NCI-H187 (cell line): ENCODE measurements at places on chromosomes 11 and 22.

DNA sequence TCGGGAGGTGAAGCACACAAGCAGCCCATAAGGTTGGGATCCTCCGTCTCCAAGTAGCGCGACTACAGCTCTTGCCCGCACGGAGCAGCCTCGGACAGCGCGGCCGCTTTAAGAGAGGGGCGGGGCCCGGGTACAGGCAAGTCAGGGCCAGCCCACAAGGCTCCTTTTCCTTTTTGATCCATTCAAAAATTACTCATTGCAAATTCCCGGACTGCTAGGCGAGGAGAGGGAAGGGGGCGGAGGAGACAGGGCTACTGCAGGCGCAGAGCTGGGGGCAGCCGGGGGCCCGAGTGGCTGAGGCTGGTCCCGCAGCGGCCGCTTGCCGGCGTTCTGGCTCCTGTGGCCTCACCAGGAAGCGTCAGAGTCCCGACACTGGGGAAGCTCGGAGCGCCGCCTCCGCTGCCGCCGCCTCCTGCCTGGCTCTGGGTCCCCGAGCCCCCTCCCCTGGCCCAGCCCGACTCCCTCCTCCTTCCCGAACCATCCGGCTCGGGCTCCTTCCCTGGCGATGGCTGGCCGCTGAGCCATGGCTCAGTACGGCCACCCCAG, at the start of gene UBASH3B:
TSS of gene UBASH3B (plus strand) at position 196 of the 546 bp plus-strand sequence. CDS start at position 524, 328 bp downstream.
- peak; percentile 43 for DNase-seq

GRCh38 chr11:10807493-10808234, 1.1 kb downstream of the EIF4G2 start:
- DNase-seq = peak; percentile 61

DNA sequence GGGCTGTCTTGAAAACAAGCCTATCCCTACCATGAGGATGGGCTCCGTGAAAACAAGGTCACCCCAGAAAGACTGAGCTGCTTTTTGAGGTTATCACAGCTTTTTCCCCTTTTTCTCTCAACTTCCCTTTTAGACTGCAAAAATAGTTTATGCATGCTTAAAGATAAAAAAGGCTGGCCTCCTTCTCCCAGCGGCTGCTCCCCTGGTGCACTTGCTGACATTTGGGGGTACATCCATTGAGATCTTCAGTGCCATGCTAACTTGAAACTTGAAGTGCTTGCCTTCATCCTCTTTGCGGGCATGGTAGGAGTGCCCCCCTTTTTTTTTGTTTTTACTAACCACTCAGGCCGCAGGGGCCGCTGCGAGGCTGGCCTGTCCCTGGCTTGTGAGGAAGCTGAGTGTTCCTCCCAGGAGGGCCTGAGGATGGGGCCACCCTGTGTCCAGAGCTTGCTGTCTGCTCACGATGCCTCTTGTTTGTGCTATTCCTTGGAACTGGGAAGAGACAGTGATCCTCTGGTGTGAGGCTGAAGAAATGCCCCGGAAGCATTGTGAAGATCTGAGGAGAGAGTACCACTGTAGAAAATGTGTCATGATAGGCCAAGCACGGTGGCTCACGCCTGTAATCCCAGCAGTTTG, 2.2 kb downstream of the TANGO2 start:
- DNase-seq = no peak

- DNase-seq = no peak
Observed at GRCh38 chr11:9642894-9643293, 21.0 kb upstream of the SWAP70 start.

DNA sequence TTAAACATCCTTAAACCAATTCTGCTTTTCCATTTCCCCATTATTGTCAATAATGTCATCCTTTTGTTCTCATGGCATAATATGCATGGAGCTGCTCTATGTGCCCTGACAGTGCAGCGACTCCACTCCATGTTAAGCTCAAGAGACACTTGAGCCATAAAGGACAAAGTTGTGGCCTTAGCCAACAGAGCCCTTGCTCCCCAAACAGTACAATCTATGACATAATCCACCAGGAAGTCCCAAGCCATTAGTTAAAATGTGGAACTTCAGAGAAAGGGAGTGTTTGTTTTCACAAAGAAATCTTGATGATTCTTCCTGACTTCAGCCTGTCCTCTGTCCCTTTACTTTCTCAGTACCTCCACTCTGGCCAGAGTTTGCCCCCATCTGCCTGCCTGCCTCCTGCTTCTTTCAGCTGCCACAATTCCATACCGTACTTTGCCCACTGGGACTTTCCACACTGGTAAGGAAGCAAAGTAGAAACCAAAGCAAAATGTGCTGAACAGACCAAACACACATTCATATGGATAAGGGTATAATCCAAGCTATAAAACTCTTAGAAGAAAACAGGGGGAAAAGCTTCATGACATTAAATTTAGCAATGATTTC, 46.3 kb upstream of the ZC3H12C start:
- DNase-seq = no peak

- DNase-seq = no peak
Observed at GRCh38 chr22:49825944-49826602, 1.6 kb downstream of the BRD1 start.

GRCh38 chr22:43236411-43237166, 49.7 kb upstream of the TTLL12 start:
- no peak for DNase-seq

GRCh38 chr11:65662799-65663638, at the start of gene RELA:
Gene RELA (minus strand): TSS chr11:65662916. CDS start chr11:65662832, 84 bp downstream.
- DNase-seq = peak; percentile 74

DNA sequence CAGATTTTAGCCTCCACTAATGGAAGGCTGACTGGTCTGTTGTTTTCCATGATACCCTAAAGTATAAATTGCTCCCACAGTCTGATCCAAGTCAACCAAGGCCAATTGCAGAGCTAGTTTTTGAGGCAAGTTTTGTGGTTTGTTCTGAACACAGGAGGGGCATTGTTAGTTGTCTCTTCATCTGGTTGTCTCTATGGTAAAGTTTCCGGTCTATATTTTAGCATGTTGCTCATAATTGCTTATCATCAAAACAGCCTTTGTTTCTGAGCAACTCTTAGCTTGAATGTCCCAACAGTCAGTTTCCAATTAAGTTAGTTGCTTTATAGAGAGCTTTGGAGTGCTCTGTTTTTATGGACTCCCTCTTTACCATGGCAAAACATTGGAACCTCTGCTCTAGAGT, 217.6 kb upstream of the CARD18 start:
- no peak for DNase-seq

GRCh38 chr11:77381729-77382665, 80.5 kb upstream of the GDPD4 start:
- DNase-seq = no peak

DNA sequence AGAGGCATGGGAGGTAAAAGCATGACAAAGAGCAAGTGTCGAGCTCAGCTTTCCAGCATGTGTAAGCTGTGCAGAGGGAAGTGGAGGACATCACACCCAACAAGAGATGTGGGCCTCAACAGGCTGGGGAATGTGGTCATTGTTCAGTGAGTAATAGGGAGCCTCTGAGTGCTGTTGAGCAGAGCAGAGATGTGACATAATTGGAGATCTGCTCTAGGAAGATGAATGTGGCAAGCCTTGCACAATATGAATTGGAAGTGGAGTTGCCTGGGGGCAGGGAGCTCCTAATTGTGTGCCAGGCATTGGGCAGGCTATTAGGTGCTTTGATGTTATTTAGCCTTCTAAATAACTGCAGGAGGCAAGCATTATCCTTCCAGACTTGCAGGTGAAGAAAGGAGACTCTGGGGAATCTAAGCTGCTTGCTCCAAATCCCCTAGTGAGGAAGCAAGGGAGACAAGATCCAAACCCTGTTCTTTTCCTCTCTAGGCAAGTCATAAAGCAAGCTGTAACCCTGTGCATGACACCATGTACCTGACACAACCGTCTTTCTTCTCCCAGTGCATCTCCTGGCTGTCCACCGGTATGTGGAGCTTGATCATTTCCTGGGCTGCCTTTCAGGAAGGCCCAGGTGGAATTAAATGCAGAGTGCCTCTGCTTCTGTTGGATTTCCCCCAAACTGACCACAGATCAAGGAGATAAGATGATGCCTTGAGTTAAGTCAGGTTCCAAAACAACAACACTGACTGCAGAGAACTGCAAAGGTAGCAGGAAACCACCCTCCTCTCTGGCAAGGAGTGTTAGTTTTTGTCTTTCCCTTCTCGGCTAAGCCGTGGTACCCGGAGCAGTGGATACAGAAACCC, 221.4 kb downstream of the TENM4 start:
- no peak for DNase-seq

- no peak for DNase-seq
Observed at GRCh38 chr11:17036666-17037658, 22.7 kb upstream of the PLEKHA7 start.

GRCh38 chr11:77095551-77096490, 6.8 kb upstream of the OMP start:
- DNase-seq = no peak

GRCh38 chr11:44556735-44557409, 8.6 kb upstream of the CD82 start:
- no peak for DNase-seq

DNA sequence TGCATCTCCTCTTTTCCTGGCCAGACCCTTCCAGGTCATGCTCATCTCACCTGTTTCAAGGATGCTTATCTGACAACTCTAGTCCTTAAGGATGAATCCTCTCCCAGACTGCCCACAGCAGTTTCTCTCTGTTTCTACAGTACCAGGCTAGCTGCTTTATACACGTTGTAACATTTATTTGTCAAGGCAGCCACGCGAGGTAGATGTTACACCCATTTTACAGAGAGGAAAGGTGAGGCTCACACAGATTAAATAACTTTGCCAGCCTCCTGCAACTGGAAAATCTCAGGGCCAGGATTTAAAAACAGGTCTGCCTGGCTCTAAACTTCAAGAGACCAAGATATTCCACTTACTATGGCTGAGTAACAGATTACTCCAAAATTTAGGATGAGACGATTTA, 45.7 kb upstream of the E2F8 start:
- DNase-seq = no peak

- peak; percentile 28 for DNase-seq
Observed at GRCh38 chr11:76410851-76411357, 29.8 kb downstream of the GVQW3 start.

- no peak for DNase-seq
Observed at GRCh38 chr11:126744699-126745098, 255.9 kb downstream of the KIRREL3 start.

GRCh38 chr11:74755395-74755995, 6.8 kb downstream of the RNF169 start:
- no peak for DNase-seq

GRCh38 chr11:72561856-72562255, 112.4 kb downstream of the PDE2A start:
- no peak for DNase-seq

GRCh38 chr11:126039485-126040271, 23.0 kb downstream of the CDON start:
- DNase-seq = no peak

DNA sequence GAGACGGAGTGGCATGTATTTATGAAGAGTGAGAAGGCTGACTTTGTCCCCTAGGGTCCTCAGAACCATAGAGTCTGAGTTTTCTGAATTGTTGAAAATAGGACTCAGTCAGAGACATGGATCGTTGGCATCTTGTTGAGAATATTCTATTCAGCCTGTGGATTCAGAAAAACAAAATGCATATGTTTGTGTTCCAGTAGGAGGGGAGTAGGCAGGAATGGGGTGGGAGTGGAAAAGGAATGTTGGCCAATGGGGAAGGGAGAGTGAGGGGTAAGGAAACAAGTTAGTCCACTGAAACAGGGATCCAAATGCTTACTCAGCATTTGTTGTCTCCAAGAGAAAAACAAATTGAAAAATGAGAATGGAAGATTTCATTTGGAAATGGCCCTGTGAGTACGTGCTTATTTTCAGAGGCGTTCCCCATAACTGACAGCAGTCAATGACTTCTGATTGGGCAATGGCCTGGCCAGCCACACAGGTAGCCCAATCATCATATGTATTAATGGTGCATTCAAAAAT, 14.7 kb downstream of the BARX2 start:
- DNase-seq = no peak

DNA sequence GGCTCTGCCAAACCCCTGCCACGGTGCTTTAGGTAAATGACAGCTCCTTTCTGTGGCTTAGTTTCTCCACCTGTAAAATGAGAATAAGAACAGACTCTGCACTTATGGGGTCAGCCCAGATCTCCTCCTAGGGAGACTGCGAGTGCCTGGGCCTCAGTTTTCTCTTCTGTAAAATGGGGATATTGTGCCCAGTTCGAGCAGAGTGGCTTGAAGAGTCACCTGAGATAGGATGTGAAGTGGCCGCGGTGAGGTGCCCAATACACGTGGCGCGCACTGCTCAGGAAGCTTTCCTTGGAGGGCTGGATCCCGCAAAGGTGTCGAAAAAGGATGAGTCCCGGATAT, 473 bp upstream of the EMID1 start:
- no peak for DNase-seq

DNA sequence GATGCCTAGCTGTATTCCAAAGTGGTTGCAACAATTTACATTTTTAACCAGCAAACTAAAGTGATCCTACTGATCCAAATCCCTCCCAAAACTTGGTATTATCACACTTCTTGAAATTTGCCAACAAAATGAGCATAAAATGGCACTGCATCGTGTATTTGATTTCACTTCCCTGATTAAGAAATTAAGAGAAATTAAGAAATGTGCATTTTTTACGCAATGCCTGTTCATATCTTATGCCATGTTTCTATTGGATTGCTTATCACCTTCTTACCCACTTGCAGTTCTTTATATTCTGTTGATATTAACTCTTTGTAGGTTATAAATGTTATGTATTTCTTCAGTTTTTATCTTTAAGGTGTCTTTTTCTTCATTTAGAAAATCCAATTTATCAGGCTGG, 80.6 kb downstream of the DENND5A start:
- DNase-seq = no peak

DNA sequence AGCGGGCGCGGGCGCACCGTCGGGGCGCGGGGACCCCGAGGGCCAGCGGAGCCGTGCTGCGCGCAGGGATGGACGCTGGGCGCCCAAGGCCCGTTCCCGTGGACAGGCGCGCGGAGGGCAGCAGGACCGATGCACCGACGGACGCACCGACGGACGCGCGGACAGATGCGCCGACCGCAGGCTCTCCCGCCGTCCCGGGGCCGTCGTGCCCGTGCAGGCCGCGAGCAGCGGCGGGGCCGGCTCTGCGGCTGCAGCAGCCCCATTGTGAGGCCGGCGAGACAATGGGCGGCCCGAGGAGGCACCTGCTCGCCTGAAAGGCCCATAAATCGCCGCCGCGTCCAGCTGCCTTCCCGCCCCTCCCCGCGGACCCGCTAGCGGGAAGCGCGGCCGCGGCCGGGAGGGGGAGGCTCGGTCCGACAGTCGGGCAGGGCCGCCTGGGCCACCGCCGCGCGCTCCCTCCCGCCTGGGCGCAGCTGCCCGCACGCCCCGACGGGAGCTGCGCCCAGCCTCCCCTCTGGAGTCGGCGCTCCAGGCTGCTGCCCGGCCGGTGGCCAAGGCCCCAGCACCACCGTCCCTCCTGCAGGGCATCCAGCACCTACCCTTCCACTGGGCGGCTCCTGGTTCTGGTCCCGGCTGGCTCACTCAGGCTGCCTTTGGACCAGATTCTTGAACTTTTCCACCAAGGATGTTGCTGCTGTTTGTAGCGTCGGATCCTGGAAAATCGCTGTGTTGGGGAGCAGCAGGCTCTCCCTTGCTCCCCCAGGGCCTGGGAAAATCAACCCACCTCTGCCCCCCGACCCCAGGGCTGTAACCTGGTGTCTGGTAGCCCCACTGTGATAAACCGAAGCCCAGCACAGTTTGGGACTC, 15.8 kb downstream of the CDKN1C start:
- DNase-seq = no peak

- DNase-seq = no peak
Observed at GRCh38 chr11:86089659-86090058, 20.8 kb upstream of the PICALM start.
